LHCN-M2 (cell line): ENCODE measurements at places on chromosomes 16 and 17.

DNA sequence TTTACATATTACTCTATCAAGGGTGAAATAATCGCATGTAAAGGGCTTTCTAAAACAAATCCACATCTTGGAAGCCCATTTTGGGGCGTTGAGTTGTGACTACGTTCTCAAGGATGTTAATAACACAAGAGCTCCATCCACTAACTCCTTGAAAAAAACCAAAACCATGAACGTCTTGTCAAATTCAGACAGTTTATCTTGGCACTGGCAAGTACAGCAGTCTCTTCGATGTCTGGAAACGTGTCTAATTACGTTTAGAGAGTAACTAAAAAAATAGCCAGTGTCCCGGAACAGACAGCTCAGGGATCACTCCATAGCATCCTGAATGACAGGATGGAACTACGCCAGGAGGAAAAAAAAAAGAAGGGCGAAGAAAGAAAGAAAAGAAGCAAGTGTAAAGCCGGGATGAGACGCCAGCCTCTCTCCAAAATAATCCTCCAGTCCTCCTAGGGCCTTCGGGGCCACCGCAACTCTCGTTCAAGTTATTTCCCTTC is 954 bp downstream of the MYO1D start:
- peak; percentile 19 for DNase-seq

DNA sequence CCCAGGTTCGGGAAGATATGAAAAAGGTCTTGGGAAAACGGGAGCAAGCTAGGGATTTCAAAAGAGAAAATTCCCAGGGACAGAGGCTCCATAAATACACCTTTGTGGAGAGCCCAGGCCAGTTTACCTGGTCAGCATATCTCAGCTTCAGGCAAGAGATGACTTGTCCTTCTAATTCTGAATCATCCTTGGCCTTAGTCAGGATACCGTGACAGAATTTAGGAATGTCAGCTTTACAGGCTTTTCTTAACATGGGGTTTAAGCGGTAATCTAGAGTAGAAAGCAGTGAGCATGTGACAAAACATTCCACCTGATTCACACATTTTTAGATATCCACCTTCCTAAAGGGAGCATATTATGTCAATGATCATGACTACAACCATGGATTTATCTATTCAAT is 41.1 kb upstream of the CLEC18B start:
- DNase-seq, result no peak

DNA sequence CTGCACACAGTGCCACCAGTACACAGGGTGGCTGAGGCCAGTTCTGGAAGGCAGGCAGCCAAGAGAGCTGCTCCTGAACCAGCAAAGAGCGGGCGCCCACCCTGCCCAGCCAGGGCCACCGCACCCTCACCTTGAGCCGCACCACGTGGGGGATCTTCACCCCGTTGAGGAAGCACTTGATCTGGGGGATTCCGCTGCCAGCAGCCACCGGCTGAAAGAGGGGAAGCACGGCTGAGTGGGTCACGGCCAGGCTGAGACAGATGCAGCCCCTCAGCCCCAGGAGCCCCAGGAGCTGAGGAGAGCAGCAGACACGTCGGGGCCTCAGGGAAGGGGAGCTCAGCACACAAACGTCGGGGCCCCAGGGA is 14.6 kb upstream of the CCDC154 start:
- no peak for DNase-seq

DNA sequence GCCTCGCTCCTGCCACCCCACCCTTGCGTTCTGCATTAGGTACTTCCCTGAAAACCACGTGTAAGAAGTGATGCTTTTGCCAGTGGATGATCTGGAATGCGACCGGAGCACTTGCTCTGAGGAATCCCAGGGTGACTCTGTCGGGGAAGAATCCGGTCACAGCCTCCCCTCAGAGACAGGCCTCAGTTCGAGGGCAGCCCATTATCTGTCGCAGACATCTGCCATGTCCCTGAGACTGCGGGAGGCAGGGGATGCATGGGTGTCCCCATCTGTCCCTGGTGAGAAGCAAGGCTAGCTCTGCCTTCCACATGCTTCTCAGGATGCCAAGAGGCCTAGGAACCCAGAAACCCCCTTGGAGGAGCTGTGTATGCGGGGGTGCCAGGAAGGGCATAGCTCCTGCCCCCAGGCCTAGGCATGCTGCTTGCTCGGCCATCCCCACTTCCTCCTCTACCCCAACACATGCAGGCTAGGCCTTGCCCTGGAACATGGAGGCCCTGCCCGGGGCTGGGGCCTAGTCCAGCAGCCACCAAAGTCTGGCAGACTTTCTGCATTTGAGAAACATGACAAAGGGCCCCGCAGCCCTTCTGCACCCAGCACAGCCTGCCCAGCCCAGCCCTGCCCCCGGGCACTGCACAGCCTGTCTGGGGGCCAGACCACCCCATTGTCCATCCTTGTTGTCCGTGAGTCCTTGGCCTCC is 20.5 kb downstream of the MNT start:
- DNase-seq, result no peak

GRCh38 chr16:10031473-10031872 is 150.8 kb downstream of the GRIN2A start:
- no peak for DNase-seq

DNA sequence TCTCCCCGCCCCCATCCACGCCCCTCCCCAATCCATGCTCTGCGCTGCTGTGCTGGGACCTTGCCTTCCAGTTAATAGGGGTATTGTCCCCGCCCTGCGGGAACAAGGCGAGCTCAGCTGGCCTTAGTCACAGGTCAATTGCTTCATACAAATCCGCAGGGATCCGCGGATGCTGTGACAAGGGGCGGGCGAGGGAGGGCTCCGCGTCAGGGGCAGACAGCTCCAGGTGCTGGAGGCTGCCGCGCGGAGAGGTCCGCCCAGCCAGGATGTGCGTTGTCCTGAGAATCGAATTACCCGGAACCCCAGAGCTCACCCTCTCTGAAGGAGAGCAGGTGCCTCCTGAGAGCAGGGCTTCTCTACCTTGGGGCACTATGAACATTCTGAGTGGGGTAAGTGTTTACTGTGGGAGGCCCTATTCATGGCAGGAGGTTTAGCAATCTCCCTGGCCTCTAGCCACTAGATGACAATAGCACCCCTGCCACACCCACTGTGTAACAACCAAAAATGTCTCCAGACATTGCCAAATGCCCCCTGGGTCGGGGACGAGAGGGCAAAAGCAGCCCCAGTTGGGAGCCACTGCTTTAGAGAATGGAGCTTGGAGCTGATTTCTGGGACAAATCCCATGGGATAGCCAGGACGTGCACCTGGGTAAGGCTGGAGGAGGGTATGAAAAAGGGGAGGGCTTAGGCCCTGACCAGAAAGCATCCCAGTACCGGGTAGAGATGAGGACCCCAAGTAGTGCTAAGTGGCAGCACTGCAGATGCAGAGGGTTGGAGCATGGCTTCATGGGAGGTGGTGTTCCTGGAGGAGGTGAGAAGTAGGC is 138.2 kb downstream of the CYLD start:
- DNase-seq, result no peak

DNA sequence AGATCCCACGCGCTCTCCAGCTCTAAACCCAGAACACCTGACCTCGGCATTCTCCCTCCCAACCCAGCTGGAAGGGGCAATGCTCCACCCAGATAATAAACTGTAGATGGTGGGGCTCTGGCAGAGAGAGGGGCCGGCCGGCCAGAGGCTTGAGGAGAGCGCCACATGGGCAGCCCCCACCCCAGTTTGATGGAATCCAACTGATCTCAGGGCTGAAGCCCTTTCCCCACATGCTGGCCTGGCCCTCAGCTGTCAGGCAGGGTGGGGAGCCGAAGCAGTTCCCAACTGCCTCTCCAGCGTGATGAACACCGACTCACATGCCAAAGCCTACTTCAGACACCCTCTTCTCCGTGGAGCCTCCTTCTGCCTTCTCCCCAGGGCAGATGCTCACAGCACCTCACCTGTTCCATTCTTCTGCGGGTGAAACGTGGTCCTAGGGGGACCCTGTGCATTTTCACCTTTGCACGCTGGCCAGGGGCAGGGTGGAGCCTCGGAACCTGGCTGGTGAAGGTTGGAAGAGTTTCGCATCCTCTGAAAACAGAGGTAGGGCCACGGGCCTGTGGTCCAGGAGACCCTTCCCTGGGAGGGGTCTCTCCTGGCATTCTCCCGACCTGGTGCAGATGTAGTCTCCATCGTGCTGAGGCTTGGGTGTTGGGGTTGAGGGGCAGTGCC is 65.7 kb upstream of the ZNF469 start:
- no peak for DNase-seq

- DNase-seq, result no peak
Measured at GRCh38 chr16:66972983-66973382, 11.9 kb downstream of the CES3 start.

DNA sequence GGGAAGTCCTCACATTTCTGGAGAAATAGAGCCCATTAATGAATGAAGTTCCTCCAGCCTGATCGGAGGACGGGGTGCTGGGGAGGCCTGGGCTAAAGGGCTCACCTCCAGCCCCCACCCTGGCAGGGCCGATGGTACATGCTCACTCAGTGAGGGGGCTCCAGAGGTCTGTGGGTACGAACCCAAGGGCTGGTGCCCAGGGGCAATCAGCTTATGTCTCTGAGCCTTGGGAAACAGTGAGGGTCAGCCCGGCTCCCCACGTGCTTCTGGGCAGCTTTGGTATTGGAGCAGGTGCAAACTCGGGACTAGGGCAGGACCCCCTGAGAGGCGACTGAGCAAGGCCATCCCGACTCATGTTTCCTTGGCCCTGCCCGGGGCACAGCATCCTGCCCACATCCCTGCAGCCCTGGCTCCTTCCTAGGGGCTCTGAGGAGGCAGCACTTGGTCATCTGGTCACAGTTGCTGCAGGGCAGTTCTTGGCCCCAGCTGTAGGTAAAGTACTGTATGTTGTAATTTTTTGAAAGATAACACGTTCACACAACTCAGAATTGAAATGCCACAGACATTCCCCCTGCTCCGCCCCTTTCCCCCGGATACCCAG is 969 bp upstream of the CETP start:
- no peak for DNase-seq

DNA sequence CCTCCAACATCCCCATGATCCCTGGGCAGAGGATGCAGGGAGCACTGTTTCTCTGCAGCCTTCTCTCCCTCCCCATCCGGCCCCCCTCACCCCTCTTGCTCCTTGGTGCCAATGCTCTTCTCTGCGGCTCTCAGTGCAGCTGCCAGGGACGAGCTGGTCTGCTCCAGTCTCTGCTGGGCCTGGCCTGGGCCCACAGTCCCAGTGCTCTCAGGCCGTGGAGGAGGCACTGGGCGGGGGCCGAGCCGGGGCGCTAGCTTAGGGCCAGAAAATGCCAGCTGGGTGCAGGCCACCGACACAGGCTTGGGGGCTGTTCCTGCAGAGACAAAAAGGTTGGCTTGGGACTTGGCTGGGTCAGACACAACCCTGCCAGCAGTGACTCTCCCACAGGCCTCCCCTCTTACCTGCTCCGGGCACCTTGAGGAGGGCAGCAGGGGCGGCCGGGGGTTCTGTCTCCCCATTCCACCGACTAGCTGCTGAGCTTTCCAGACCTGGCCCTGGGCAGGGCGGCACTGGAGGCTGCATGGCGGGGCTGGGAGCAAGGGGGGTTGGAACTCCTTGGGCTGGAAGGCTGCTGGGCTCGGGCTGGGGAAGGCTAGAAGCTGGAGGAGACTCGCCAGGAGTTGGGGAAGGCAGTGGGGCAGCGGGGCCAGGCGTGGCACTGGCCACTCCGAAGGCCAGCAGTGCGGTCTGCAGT is 13.8 kb downstream of the CASKIN2 start:
- no peak for DNase-seq

- DNase-seq, result peak; percentile 60
Measured at GRCh38 chr17:38861399-38861843, 7.9 kb upstream of the RPL23 start.

DNA sequence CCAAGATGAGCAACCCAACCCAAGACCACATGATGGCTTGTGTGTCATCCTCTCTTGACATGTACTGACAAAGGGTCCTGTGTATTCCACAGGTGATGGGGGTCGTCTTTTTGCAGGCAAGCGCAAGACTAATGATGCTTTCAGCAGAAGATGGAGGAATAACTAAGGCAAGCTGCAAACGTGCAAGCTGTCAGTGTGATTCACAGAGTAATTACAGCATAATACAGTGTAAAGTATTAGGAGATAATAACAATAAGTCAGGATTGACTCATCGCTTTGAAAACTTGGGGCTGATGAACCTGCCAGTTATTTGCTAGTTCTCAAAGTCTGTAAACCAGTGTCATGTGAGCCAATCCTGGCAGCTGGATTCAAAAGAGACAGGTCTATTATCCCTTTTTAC is 41.6 kb upstream of the ASIC2 start:
- no peak for DNase-seq

DNA sequence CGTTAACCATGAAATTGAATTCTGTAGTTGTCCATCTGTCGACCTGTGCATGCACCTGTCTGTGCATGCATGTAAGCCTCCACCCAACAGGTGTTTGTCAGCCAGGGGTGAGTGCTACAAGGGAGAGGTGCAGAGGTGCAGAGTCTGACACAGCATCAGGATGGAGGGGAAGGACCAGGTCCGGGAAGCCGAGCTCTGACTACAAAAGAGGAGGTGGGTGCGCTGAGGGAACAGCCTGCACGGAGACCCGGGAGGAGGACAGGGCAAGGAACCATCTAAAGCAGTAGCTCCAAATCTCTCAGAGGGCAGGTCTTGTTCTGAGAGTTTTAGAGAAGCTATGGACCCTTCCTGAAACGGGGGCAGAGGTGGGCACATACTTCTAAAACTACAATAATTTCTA is 54.1 kb downstream of the B9D1 start:
- DNase-seq, result no peak

GRCh38 chr17:8409966-8410882 is 12.6 kb upstream of the RNF222 start:
- peak; percentile 84 for DNase-seq

GRCh38 chr17:76558198-76559095 is 18.6 kb downstream of the PRCD start:
- DNase-seq, result peak; percentile 44

- DNase-seq, result peak; percentile 57
Measured at GRCh38 chr17:36544044-36544306, 744 bp upstream of the GGNBP2 start.

DNA sequence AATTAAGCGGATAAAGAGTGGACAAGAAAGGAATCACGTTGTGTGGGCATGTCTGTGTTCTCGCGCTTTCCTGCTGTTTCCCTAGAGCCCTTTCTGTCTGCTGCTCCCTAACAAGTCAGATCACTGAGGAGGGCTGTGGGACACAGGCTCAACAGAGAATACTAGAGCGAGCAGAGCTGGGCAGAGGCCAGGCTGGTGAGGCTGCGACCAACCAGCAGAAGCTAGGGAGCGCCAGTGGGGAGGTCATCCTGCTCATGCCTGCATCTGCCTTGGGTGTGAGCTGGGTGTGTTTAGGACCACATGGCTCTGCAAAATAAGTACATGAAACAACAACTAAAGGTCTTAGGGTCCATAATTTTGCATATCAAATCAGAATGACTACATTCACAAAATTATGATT is 11.5 kb upstream of the FOXJ1 start:
- no peak for DNase-seq

- no peak for DNase-seq
Measured at GRCh38 chr17:5194346-5194745, 2.7 kb upstream of the ZNF594 start.

- DNase-seq, result no peak
Measured at GRCh38 chr17:18191236-18191667, 7.6 kb downstream of the ALKBH5 start.

DNA sequence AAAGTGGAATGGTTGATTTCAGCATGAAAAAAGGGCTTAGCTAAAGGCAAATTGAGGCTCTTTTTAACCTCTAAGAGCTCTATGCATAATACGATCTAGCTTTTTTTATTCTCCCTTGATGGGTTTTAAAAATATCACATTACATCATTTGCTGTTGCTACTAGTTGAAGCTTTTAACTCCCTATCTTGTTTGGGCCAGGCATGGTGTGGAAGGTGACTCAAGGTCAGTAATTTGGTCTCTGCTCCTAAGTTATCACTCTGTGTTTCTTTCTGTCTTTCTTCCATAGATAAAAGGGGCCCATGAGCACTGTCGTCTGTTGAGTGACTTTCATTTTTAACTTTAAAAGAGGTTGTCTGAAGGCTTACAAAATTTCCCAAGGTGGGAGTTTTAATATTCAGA is 58.1 kb upstream of the GOT2 start:
- no peak for DNase-seq
